Tibial artery (tissue), 4 donors: ENCODE measurements at places on chromosomes 7 and 10.

DNA sequence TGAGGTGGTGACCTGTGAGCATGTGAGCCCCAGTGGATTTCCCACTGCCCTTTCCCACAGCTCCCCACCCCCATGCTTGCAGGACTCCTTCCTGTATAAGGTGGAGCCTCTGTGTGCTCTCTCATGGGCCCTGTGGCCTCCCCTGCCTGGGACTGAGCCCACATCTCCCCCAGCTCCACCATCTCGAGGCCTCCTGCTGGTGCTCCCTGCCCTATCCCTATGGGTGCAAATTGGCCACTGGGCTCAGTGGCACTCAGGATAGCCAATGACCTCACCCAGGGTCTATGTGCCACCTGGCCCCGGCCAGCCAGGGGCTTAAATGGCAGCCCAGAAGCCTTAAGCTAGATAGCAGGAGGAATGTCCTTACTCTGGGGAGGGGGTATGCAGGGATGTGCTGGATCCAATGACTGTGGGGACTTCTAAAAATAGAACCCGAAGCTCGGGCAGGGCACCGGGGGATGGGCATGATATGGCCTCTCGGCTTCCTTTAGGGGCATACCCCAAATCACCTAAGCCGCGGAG is 2.0 kb downstream of the LDB3 start:
- no peak for DNase-seq

DNA sequence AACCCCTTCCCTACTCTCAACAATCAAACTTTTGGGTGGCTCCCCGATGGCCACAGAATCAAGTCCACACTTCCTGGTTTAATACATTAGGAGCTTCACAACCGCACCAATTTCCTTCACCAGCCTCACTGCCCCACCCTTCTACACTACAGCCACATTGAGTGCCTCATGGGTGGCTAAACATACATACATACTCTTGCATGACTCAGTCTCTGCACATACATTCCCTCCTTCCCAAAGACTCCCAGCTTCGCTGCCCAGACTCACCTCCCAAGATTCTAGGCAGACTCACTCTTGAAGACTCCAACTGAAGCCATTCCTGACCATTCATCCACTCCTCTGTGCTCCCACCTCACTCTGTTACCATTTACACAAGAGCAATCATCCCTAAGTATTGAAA is 15.9 kb downstream of the VPS41 start:
- no peak for DNase-seq

DNA sequence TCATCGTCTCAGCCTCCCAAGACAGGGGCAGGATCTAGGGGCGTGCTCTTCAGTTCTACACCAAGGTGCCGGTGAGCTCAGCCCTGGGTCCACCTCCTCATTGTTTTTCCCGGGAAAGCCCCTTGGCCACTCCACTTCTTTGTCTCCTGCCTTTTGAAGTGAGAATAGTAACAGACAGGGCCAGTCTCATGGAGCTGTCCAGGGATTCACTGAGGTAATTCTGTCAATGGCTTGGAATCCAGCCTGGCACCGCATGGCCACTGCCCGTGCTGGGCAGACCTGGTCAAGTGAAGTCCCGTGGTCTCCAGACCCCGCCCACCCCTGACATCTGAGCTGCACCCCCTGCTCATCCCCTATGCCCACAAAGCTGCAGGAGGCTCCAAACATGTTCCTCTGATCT is 138.9 kb downstream of the TNS3 start:
- DNase-seq, result no peak

DNA sequence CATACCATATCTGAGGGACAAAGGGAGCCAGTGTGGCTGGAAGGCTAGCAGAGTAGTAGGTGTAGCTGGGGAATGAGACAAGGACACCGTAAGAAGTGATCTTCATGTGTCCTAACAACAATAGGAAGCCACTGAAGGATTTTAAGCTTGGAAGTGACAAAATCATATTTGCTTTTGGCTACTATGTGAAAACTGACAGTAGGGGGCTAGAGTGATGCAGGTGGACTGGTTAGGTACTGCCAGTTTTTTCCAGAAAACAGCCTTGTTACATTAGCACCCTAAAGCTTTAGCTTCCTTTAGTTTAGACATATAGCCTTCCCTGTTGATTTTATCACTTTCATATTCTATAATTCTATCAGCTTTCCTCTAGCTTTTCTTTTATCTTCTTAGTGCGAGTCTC is 637.1 kb downstream of the ANKRD7 start:
- DNase-seq, result no peak

GRCh38 chr7:97847791-97848190 is 24.4 kb downstream of the ASNS start:
- no peak for DNase-seq

- DNase-seq, result peak; percentile 86
Observed at GRCh38 chr7:135745703-135746312, 2.8 kb downstream of the FAM180A start.
